Mammary epithelial cell (primary cell): ENCODE measurements at places on chromosomes 2 and 18. TPM values are rescaled to one million over a fixed set of nuclear protein-coding genes. Genes with fewer than 3 reads are reported as not detected.

DNA sequence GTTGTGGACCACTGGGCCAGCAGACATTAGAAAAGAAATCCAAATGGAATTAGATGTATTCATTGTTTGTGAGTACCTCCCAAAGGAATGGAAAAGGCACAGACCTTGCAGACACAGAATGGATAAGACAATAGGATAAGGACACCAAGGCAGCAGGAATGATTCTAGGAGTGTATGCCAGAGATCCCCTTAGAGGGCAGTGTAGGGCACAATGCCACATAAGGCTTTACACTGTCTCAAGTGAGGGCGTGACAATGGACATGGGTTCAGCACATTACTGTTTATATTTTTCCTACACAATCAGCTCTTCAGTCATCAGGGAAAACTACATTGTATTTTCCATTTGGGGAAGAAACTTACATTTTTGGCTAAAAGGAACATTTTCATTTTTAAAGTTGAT lies 250.9 kb downstream of the PTH2R start:
- no peak for DNase-seq

UNC50 gene
- 38.4 and 41.2 TPM in 2 replicates for total RNA-seq

- no peak for DNase-seq
Measured at GRCh38 chr2:205982776-205983327, 103.1 kb downstream of the INO80D start.

DNA sequence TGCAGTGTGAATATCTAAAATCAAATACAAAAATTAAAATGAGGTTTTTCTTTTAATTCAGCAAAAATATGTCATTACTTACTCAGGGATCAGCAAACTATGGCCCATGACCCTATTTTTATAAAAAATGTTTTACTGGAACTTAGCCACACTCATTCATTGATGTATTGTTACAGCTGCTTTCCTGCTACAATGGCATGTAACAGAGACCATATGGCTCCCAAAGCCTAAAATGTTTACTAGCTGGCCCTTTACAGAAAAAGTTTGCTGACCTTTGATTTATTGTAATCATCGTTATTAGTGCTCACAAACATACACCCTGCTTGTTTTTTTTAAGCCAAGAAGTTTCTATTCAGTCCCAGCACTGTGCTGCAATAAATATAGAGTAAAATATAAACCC lies 120.3 kb downstream of the PLA2R1 start:
- DNase-seq = no peak

DNA sequence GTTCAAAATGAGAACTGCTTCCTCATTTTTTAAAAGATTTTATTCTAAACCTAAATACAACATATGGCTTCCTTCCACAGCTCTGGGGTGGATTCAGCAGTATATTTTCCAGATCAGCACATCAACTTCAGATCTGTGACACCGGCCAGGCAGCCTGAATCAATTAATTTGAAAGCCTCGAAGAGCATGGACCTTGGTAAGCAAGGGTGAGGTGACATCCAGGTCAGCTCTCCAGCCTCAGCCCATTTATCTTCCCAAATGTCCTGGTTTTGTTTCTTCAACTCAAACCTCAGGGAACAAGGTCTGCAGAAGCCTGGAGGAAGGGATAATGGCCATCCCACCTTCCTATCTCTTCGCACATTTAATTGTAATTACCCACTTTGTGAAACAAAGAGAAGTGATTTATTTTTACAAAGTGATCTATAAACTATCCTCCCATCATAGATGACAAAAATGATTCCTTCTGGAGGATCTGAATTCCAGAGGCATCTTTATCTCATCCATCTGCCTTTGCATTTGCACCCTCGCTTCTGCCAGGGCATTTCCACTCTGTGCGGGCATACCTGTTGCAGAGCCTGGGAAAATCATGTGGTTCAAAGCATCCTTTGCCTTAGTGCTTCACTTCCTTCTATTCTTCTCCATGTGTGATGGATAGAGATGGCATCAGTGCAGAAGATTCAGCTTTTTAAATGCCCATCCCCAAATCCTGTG lies 489.0 kb upstream of the NRP2 start:
- no peak for DNase-seq

MYO7B gene
- not detected in 2 replicates for total RNA-seq

DNA sequence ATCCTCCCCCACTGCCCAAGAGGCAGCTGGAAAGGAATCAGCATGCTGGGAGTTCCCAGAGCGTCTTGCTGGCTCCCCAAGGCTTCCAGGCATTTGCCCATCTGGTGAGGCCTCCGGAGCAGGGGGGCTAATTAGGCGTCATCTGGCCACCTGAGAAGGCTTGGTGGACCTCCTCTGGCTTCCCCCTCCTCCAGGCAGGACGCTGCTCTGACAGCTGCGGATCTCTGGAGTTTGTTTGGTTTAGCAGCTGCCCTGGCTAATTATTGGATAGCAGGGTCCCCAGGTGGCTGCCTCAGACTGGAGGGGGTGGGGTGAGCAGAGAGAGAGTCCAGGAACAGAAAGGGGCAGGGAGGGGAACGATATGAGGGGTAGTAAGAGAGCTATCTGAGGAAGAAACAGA lies 425.2 kb upstream of the MEX3C start:
- DNase-seq = no peak

DNA sequence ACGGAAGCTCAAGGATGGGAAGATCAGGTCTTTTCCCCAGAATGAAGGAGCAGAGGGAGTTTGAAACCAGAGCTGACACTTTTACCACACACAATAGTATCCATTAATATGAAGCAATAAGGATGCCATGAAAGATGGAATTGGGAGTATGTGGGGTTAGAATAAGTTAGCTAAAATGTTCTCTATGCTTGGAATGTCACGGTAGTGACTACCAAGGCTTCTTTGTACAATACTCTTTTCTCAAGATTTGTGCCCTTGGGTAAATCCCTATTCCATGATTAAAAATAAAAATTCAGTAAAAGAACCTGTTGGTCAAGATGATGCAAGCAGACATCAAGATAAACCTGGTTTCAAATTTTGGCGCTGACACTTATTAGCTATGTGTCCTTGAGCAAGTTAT lies 75.0 kb downstream of the NRXN1 start:
- peak; percentile 11 for DNase-seq

GRCh38 chr2:73260338-73260984 lies 23.8 kb downstream of the FBXO41 start:
- DNase-seq = peak; percentile 39

PCARE gene
- total RNA-seq = under 0.01 TPM

EVA1A gene
- total RNA-seq = 26.1 and 28.7 TPM in 2 replicates

DNA sequence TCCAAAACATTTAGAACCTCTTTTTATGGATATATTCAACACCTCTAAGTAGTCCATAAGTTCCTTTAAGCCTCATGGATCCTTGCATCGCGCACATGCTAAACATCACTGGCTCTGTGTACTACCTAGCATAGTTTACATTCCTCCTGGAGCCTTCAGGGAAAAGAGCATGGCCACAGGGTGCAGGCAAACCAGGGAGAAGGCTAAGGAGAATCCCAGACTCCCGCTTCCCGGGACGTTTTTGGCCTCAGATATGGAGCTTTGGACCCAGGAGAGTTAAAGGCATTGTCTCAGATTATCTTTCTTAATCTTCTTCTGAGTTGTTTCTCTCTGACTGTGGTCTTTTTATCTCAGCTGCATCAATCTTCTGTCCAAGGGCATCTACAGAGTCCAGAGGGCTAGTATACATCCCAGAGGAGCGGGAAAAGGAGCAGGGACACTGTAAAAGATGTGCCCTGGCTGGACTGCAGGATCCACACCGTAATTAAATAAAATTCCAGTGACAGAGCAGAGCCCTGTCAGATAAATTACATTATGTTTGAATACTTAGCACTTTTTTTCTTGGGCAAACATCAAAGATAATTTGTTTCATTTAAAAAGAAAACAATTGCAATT lies 36.9 kb downstream of the RIT2 start:
- no peak for DNase-seq

GRCh38 chr18:43303376-43303775 lies 26.1 kb upstream of the SYT4 start:
- peak; percentile 34 for DNase-seq

MFF gene
- total RNA-seq = 56.0 and 78.8 TPM in 2 replicates

CXCR1 gene
- total RNA-seq = 0.43 and 1.1 TPM in 2 replicates

GRCh38 chr2:29589440-29590103 lies 331.8 kb downstream of the ALK start:
- no peak for DNase-seq

PAX8 gene
- 13.7 and 16.1 TPM in 2 replicates for total RNA-seq

DNA sequence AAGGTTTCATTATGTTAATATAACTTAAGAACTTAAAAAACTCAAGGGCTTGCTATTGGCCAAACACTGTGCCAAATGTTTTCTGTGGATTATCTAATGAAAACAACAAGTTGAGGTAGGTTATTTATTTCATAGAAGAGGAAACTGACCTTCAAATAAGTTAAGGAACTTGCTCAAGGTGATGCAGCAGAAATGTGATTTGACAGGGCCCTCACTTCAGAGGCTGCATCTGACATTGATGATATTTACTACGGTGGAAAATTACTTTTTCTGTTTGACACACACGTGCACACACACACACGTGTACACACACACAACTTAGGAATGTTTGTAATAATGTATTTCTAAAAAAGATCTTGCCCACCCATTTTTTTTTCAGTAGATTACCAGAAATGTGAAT lies 137.2 kb upstream of the CXCR4 start:
- DNase-seq = no peak

DNA sequence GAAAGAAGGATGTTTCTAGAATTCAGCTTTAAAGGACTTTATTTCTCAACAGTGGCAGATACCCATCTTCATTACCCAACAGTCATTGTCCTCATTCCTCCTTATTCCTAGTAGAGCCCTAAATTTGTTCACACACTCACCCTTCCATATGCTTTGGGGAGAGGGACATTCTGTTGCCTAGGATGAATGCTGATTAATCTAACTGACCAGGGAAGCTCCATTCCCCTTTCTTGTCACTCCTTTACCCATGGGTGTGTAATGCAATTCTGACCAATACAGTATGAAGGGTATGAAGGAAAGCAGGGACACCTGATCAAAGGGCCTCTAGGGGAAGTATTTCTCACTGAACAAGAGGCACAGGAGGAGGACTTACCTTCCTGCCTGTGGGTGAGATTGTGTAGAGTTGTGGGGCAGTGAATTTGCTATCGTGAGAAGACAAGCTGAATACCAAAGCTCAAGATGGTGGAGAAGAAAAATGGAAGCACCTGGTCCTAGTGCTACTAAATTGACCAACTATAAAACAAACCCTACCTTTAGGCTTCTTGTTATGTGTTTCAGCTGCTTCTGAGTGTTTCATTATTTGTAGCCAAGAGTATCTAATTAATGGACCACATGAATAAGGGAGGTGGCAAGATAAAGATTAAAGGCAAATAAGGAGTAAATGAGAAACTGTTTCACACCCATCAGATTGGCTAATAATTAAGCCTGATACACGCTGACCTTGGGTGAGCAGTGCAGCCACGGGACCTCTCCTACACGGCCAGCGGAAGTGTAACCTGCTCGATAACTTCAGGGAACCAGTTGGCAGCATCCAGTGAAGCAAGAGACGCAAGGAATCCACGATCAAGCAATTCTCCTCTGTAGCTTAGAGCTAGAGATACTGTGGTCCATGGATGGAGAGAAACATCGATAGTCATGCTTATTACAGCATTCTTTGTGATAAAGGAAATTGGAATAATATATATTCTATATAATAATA lies 202.3 kb downstream of the MYCN start:
- no peak for DNase-seq

- DNase-seq = no peak
Measured at GRCh38 chr18:3525870-3526420, 76.0 kb downstream of the TGIF1 start.

- DNase-seq = peak; percentile 62
Measured at GRCh38 chr18:26386002-26386401, 159.8 kb downstream of the TAF4B start.

- no peak for DNase-seq
Measured at GRCh38 chr2:39524756-39525635, 87.9 kb upstream of the MAP4K3 start.

GRCh38 chr18:48921305-48922225 lies 29.2 kb downstream of the SMAD7 start:
- no peak for DNase-seq

- DNase-seq = peak; percentile 55
Measured at GRCh38 chr2:181457741-181458425, 697 bp downstream of the ITGA4 start.

POTEC gene
- not detected in 2 replicates for total RNA-seq

UGT1A4 gene
- 0.83 TPM for total RNA-seq

FBLN7 gene
- total RNA-seq = 0.13 and 0.21 TPM in 2 replicates

- no peak for DNase-seq
Measured at GRCh38 chr18:21218862-21219261, 23.2 kb upstream of the GREB1L start.
